HS-5 (cell line): ENCODE measurements at places on chromosomes 3 and 15.

GRCh38 chr3:153247331-153248330, 85.6 kb downstream of the RAP2B start:
- no peak for DNase-seq

GRCh38 chr3:141336672-141337522, 31.4 kb upstream of the ZBTB38 start:
- DNase-seq = peak; percentile 88

GRCh38 chr3:197426121-197426566, 127.7 kb upstream of the DLG1 start:
- DNase-seq = no peak

- DNase-seq = no peak
These were observed 17.5 kb upstream of the ARHGEF3 start for GRCh38 chr3:56819016-56819809.

- DNase-seq = no peak
These were observed 78.3 kb downstream of the EEFSEC start for GRCh38 chr3:128231606-128232005.

DNA sequence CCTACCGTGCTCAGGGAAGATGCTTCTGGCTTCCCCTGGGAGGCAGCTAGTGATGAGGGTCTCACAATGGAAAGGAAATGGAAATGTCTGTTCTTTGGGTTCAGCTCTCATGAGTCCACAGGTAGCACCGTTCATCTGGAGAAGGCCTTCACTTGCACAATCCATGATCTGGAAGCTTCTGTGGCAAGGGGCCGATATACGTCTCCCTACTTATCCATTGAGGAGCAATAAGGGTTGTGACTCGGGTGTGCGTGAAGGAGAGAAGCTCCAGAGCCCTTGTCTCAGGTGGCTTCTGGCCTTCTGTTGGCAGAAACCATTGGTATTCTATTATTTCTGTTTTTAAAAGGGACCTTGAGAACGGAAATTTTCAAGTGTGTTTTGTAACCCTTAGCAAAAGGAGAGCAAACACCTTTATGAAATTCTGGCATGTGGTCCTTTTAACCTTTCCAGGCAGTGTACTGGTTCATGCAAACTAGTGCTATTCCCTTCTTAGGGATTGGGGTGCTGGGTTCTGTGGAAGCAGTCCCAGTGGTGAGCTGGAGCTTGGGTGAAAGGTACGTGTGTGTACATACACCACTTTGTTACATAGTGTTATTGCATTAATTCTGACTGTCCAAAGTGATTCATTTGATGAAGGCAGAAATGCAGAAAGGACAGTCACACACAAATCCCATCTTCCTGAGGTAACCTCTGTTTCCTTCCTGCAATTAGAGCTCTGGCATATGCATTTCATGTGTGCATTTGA, 32.5 kb downstream of the KLF13 start:
- DNase-seq = no peak

- DNase-seq = no peak
These were observed 71.0 kb downstream of the TCF12 start for GRCh38 chr15:56989411-56989924.

DNA sequence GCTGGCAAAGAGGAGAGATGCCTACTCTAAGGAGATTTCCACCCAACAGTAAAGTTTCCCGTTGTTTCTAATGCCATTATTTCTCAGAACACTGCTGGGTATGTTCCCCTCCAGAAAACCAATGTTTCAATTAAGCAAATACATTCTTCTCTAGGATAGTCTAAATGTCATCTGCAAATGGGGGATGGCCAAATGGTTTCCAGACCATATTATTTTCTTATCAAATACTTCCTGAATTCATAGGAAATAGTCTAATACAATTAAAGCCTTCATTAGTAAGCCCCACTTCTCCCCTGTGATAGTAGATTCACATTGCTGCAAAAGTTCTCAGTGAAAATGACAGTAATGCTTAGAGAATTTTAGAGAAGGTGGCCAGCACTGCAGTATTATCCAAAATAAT, 716.6 kb downstream of the GRM7 start:
- no peak for DNase-seq

- DNase-seq = peak; percentile 18
These were observed 723 bp upstream of the DRD3 start for GRCh38 chr3:114179575-114179974.

DNA sequence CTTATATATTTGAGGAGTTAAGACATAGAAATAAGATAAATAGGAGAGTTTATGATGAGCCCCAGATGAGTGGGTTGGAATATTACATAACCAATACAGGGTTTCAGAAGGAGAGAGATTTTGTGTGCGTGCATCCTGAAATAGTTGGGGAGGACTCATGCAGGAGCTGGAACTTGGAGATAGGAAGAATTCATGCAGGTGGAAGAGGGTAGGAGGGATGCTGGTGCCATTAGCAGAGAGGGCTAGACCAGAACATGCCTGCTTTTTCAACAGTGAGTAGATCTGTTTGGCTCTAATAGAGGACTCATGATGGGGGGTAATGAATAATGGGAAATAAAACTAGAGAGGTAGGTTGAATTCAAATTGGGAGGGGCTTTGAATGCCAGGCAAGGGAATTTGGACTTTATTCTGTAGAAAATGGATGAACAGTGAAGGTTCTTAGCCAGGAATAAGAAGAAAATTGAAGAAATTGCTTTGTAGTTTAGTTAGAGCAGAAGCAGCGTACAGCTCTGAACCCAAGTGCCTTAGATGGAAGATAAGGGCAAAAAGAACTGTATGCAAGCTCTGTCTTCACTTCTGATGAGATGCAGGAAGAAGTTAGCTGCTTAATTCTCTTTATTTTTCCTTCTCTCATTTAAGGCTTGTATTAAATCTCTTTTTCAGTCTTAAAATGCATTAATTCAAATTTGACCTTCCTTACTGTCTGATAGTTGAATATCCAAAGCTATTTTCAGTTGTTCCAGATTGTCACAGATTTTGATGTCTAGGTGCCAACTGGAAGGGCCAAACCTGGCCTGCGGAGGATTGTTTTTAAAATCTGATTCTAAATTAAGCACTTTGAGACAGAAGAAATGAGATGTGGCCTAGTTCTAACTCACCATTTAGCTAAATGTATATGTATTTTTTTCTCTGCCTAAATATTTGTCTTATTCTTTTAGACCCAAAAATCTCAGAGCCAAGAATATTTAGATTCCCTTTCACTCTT, 86.3 kb downstream of the PPM1L start:
- no peak for DNase-seq

- no peak for DNase-seq
These were observed 265.1 kb downstream of the CTNNB1 start for GRCh38 chr3:41464401-41464800.

DNA sequence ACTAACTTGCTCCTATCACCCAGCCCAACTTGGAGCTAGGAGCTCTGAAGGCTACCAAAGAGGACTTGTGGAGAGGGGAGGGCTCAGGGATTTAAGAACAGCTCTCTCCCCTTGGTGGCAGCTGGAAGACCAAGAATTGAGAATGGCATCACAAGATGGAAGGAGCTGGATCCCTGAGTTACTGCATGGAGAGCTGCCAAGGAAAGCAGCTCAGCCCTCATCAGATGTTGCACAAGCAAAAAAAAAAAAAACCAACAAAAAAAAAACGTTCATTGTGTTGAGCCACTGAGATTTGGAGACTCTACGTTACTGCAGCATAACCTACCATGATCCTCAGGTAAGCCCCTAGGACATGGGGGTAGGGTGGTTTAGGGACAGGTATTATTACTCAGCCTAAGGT, 41.0 kb downstream of the ITGB5 start:
- DNase-seq = no peak

- DNase-seq = no peak
These were observed 42.3 kb upstream of the FXR1 start for GRCh38 chr3:180870008-180870699.

DNA sequence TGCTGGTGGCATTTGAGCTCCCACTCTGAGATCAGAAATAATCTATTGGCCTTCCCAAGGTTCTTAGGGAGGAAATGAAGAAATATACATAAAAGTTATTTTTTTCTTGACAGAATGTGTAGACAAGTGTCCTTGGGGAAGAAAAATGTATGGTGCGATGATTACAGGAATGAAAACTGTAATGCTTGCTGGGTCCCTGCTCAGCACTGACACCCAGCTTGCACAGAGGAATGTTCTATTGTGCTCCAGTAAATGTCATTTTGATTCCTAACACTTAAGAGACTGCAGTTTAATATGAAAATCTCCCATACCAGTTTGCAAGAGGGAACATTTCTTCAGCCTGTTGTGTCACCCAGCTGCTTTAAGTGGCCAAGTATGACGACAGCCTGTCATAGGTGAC, 271.3 kb upstream of the TPM1 start:
- DNase-seq = no peak

GRCh38 chr3:4754180-4755086, 224.8 kb upstream of the BHLHE40 start:
- no peak for DNase-seq

DNA sequence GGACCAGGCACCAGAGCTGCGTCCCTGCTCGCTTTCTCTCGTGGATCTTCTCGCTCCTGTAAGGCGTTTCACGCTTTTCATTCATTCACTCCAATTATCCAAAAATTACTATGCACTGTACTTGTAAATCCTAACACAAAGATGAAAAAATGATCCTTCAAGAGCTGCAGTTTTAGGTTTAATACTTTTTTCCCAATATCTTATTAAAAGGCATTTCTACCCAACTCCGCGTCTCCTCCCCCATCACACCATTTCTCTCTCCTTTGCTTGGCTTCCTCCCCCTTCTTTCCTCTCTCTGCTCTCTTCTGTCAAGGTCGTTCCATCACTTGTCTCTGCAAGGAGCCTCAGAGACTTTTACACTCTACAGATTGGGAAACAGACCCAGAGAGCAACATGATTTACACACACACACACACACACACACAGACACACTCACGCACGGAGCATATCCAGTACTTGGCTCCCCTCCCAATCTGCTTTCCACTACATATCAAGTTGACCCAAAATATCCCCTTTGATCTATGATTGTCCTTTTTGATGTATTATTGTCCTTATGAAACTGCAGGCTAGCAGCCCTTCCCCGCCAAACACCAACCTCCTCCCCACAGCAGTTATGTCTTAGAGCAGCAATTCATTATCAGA, 479 bp upstream of the CLDN1 start:
- DNase-seq = no peak

- DNase-seq = no peak
These were observed 644.1 kb upstream of the ARRDC4 start for GRCh38 chr15:97316362-97316761.

DNA sequence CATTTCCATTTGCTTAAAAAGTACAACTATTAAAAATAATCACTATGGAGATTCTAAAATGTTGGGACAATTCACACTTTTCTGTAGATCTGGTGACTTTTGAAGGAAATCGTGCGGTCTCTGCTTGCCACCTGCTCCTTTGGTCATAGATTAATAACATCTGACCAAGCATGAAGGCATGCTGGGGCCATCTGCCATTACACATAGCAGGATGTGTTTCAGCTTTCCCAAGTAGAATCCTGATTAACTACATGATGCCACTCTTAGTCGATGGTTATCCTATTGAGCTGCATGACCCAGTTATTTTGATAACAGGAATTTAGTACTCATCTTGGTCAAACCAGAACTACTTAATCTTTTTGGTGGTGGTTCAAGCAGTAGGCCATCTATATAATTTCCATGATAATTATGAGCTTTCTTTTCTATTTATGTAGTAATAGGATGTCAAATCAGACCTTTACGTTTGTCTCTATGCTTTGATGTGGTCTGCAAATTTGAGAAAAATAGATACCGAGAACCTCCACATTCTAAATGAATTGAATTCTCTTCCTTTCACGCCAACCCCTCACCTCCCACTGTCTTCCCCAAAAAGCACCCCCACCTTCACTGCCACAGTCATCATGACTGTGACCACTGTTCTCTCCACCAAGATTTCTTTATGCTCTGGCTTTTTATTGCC, 158.1 kb downstream of the DIPK2A start:
- no peak for DNase-seq

DNA sequence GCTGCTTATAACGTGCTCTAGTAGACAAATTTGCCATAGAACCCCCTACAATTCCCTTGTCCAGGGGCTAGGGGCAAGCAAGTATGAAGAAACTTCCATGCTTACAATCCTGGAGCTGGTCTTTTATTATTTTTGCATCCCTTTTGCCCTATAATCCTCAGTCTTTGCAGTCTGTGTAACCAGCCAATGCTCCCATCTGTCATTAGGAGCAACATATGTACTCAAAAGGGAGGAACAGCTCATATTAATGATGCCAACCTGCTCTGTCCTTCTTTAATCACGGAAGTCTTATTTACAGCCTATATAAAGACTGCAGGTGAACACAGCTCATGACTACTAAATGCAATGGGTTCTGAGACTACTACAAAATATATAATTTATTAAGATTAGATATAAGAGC, 263.3 kb downstream of the ZIC1 start:
- no peak for DNase-seq

DNA sequence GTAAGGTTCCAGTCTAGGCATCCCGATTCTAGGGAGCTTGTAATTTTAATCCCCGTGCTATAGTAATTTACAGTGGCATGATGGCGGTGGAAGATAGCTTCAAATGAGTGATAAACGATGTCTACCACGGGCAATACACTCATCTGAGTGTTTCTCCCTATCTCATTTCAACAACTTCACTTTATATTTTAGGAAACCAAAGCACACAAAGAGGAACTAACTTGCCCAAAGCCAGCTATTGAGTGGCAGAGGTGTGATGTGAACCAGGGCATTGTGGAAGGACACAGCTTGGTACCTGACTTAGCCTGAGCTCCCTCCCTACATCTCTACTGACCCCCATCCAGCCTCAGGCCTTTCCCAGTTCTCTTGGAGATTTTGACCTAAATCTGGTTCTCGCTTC, 16.9 kb upstream of the FILIP1L start:
- DNase-seq = no peak

DNA sequence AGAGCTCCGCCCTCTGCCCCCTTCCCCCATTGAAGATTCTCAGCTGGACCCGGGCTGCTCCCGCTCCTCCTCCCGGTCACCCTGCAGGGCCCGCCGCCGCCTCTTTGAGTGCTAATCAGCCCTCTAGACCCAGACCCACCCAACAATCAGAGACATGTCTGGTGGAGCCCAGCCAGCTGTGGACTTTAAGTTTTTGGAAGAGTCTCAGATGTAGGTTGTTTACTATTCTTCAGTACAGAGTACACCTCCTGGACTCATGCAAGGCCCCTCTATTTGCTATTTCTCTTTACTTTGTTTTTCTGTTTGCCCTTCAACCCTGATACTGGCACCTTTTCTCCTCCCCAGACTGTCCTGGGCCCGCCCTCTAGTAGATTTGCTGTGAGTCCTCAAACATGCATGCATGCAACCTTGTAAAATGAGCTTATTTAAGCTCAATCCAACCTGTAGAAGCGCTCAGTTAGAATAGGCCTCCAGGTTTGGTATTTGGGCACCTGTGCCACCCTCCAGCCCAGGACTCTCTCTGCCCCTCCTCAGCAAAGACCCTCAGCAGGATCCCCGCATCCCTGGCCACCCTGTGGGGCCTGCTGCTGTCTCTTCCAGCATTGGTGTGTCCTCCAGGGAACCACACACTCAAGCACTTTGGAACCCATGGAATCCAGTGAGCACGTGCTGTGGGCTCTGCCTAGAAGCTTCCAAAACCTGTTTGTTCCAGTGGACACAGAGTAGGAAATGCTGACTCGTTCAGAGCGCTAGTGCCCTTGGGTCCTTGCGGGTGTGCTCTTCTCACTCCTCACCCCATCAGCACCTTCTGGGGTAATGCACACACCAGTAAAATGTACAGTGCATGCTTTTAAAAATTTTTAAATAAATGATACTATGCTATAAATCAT, 4.6 kb downstream of the PRR23E start:
- no peak for DNase-seq
